CD8-positive, alpha-beta memory T cell (primary cell): ENCODE measurements at places on chromosomes 7 and 10. TPM values are rescaled to one million over a fixed set of nuclear protein-coding genes. Genes with fewer than 3 reads are reported as not detected.

The BTBD16 gene
- not detected for total RNA-seq

The CCDC7 gene
- 12.1 TPM for total RNA-seq

GRCh38 chr7:25996006-25996408 lies 156.0 kb upstream of the NFE2L3 start:
- no peak for DNase-seq

DNA sequence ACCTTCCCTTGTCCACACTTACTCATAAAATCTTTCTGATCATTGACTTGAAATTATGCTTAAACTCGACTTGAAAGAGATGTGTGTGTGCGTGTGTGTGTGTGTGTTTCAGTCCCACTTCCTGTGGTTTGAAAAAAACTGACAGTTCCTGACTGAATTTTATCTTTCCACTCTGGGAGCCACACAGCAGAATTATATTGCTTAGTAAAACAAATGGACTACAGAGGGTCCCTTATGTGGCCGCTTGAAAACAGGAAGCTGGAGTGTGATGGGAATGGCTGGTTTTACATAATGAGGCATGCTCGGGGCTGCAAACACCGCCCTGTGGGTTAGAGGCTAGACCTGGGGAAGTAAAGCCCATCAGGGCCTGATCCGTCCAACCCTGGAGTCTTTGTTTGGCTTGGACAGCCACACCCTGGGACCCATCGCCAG lies 54.8 kb downstream of the LYZL1 start:
- DNase-seq: no peak

The EBF3 gene
- total RNA-seq: not detected

DNA sequence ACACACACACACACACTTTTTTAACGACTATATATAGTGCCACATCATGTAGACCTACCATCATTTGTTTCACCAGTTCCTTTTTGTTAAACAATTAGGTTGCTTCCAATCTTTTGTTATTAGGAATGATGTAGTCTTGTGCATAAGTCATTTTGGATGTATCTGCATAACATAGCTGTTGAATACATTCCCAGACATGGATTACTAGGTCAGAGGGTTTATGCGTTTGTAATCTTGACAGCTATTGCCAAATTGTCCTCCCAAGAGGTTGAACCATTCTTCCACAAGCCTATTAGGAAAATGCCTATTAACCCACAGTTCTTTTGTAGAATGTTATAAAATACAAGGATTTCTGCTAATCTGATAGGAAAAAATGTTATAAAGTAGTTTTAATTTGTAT lies 87.3 kb downstream of the PALS2 start:
- no peak for DNase-seq

DNA sequence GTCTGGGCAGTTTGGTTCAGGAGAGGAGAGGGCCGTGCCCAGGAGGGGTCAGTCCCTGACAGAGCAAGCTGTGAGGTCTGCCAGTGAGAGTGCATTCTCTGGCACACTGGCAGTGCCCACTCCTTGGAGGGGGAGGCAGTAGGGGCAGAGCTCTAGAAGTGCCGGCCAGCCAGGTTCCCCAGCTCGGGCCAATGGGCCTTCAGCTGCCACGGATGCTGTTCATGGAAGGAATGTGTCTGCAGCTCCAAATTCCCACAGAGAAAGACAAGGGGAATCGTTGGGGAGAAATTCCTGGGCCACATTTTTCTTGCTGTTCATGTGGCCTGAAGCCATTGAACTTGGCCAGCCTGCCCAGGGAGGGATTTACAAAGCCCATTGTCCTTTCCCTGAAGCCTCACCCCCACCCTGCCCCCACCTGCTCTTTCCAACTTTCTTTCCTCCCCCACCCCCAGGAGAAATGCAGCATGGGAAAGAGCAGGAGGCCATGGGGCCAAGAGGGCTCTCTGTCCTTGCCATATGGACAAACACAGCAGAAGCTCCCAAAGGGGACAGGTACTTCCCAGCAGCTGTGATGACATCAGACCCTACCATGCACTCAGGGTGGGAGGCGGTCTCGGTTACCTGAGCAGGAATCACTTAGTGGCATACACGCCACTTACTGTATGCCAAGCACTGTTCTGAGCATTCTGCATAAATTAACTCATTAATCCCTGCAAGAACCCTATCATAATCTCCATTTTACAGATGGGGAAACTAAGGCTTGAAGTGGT lies 70.7 kb downstream of the ARHGAP22 start:
- no peak for DNase-seq

GRCh38 chr7:2095436-2095835 lies 137.3 kb downstream of the MAD1L1 start:
- DNase-seq: no peak

The AQP1 gene
- total RNA-seq: 0.15 TPM

DNA sequence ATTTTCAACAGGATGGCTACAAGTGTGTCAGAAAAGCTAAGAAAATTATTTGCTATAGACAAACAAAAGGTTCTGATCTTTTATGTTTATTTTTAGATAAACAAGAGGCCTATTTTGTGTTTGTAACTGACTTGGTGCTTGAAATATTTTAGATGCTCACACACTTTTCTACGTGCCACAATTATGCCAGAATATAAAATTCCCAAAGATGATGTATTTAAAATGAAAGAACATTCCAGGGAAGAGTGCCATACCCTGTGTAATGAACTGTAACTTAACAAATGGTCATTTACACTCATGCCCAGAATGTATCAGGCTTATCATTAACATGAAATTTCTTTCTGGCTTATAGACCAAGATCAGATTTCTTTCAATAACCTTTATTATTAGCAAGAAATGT lies 144.9 kb upstream of the MTPN start:
- DNase-seq: no peak

- no peak for DNase-seq
Measured at GRCh38 chr7:30140456-30140855, 5.7 kb downstream of the MTURN start.

DNA sequence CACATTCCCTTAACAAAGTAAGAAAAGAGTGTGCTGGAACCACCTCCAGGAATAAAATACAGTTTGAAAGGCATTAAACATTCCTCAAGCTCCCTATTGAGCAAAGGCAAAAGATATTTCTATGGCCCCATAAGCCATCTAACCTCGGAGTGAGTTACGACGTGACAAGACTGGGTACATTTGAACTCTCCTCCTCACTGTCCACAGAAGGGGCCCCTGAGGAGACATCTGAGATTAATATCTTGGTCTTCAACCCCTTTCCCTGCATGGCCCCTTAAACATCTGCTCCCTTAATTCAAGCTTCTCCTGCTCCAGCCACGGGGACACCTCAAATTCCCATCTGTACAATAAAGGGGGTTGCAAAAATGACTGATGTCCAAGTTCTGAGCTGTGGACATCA lies 526 bp downstream of the GIMAP1 start:
- no peak for DNase-seq

- no peak for DNase-seq
Measured at GRCh38 chr10:129785536-129785981, 178.5 kb downstream of the EBF3 start.

The ACBD7 gene
- total RNA-seq: 0.80 TPM

DNA sequence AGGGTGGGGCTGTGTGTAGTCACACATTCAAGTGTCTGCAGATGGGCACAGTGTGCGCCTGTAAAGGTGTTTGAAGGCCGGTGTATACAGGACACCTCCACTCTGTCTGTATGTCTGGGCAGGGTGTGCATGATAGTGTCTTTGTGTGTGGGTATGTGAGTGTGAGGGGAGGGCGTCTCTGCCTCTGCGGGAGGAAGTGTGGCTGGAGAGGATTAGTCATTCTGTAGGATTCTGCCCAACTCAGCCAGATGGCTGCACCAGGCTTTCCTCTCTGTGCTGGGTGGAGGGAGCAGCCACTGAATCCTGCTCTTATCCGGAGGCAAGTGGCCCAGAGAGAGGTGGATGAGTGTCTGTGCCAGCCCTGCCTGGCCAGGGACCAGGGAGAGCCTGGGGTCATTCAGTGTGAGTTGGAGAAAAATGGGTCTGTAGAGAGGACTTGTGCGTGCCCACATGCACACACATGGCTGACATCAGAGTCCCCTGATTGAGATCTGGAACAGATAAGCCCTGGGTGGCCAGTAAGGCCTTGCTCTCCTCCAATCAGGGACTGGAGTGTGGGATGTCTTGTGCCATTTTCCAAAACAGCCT lies 1.7 kb downstream of the SFXN3 start:
- peak; percentile 35 for DNase-seq

The CHAT gene
- not detected for total RNA-seq

GRCh38 chr7:131031099-131031868 lies 296.4 kb upstream of the MKLN1 start:
- DNase-seq: no peak

The SEC24C gene
- total RNA-seq: 95.9 TPM

DNA sequence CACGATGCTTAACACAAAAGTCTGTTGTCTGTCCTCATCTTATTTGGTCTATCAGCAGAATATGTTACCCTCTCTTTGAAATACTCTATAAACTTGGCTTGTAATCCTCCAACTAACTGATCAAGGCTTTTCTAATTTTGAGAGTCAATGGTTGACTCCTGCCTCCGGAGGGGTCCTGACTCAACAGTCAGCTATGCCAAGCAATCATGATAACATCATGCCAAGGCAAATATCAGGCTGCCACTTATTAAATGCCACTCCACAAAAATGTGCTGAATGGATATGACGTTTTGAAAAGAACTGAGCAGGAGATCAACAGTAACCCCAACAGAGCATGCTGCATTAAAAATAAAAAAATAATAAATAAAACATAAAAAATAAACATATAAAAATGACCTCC lies 116.1 kb downstream of the PARD3 start:
- no peak for DNase-seq

- DNase-seq: no peak
Measured at GRCh38 chr7:17194656-17195055, 103.8 kb upstream of the AHR start.

The GRID2IP gene
- 0.51 TPM for total RNA-seq

- DNase-seq: no peak
Measured at GRCh38 chr10:84999929-85000328, 671.5 kb downstream of the CCSER2 start.

The FGF8 gene
- total RNA-seq: not detected

The CDC14C gene
- total RNA-seq: not detected

The GPR22 gene
- not detected for total RNA-seq

- no peak for DNase-seq
Measured at GRCh38 chr7:151682831-151683614, 163.3 kb upstream of the RHEB start.

The ANKRD61 gene
- 0.24 TPM for total RNA-seq
